ENCODE measurements at places on chromosomes 2 and 18. TPM values are rescaled to one million over a fixed set of nuclear protein-coding genes. Genes with fewer than 3 reads are reported as not detected.

DNA sequence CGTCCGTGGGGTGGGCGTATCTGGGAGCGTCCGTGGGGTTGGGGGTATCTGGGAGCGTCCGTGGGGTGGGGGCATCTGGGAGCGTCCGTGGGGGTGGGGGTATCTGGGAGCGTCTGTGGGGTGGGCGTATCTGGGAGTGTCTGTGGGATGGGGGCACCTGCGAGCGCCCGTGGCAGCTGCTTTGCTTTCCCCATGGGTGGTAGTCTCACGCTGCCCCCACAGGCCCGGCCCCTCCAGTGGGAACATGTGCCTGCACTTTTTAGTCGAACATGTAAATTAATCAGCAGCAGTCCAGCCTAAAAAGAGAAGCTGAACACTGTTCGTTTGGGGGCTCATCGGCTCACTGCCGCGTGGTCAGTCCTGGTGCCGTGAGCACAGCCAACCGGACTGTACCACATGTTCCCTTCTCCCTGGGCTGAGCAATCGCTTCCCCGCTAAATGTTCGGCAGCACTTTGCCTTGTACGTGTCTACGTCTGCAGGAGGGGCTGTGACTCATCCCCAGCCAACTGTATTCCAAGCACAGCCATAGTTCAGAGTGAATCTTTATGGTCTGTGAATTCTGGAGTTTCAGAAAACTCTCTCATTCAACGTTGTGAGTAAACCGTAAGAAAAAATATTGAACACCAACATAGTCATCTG is 271.5 kb downstream of the AGAP1 start:
- no peak for DNase-seq

Gene KLHL30
- 0.48 TPM for total RNA-seq

Gene MC4R
- not detected for total RNA-seq

DNA sequence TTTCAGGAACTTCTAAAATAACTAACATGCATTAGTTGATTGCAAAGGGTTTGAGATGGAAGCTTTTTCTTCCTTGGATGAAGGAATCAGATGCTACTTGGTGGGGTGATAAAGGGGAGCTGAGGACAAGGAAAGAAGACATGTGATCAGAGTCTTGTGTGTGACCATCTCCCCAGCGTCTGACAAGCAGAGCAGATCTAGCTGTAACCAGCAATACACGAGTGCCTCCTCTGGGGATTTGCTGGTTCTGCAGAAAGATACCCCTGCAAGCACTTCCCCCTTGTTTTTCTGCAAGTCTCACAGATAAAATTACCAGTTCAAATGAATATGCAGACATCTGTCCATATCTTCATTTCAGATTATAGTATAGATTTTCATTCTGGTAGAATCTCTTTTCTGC is 2.7 kb downstream of the CDH7 start:
- DNase-seq, result no peak

GRCh38 chr2:72995430-72996116 is 75.9 kb downstream of the SFXN5 start:
- DNase-seq, result no peak

GRCh38 chr2:38528008-38528442 is 74.7 kb downstream of the HNRNPLL start:
- DNase-seq, result peak; percentile 46

GRCh38 chr2:216665717-216666116 is 29.6 kb downstream of the IGFBP5 start:
- DNase-seq, result peak; percentile 58

Gene AQP12A
- total RNA-seq, result not detected

Gene MIB1
- total RNA-seq, result 59.9 TPM

DNA sequence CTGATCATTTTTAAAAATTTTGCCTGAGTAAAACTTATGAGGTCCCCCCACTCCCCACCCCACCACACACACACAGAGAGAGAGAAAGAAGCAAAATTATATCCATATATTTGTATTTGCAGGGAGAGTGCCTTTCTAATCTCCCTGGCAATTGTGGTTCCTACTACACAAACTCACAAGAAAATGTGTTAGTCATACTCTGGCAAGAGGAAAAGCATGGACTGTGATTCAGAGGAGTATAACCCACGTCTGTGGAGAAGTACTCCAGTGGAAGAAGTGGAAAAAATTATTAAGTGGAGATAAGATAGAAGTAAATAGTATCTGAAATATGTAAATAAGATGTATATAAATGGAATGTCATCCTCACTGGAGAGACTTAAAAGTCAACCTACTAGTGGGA is 114.0 kb downstream of the DSEL start:
- peak; percentile 33 for DNase-seq

All from mammary epithelial cell (primary cell).